Motor neuron (in vitro differentiated cells): ENCODE measurements at places on chromosomes 7 and 10. TPM values are rescaled to one million over a fixed set of nuclear protein-coding genes. Genes with fewer than 3 reads are reported as not detected.
A peak's percentile ranks its signal among the peaks of the same experiment; 100 is the strongest.

DNA sequence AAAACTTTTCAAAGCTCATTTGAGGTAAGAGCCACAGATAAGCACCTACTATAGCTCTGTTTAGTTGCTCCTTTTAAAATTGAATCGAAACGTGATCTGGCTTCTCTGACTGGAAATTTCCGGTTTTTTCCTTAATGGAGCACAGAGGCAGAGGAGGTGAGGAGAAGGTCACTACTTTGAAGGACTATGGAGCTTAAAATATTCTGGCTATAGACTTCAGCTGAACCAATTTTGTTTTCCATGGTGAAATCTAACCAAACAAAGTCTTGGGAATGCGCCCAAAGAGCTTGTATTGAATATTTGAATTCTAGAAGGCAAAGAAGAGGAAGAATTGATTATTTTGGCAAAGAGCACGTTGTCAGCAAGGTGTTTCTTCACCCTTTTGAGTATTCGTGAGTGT, 711.1 kb downstream of the SUGCT start:
- no peak for ATAC-seq

DNA sequence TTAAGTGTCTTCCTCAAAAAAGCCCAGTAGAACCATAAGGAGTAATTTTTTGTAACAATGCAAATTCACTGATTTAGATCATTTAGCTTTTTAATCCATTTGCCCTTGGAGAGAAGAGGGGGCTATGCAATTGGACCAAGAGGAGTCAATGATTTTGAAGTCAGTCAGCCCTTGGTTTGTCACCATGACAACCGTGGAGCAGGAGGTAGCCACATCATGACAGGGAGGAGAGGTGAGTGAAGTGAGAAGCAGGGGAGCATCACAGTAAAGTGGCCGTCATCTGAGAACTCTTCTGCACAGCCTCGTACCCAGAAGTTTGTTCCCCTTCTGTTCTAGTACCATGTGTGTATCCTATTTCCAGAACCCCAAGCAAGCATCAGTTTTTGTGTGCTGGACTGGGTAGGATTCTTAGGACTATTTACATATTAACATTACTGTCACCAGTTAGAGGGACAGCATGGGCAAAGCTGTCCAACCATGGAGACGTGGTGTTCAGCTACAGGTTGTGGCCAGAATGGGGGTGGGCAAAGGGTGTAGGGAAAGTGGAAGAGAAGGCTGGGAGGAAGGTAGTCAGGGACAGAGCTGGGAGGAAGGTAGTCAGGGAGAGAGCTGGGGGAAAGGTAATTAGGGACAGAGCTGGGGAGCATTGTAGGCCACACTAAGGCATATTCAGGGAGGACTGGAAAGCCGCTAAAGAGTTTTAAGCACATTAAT, 13.1 kb downstream of the UBE3C start:
- ATAC-seq = peak; percentile 80

Gene SRRM3
- total RNA-seq = 13.9 and 16.1 TPM in 2 replicates

DNA sequence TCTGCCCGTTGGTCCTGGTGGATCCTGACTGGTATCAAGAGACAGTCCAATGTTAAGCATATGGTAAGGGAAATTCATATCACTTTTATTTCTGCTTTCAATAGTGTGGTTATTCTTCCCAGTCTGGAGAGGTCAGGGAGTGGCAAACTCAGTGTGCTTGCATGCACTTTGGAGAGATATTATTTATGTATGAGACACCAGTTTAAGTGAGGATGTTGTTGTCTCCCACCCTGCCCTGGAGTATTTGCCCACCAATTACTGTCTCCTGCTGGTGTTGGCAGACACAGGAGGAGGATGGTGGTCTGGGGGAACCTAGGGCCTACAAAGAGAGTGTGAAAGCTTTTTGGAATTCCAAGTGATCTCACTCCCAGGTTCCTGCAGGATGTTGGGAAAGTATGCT, 59.7 kb downstream of the OR13A1 start:
- ATAC-seq = no peak

DNA sequence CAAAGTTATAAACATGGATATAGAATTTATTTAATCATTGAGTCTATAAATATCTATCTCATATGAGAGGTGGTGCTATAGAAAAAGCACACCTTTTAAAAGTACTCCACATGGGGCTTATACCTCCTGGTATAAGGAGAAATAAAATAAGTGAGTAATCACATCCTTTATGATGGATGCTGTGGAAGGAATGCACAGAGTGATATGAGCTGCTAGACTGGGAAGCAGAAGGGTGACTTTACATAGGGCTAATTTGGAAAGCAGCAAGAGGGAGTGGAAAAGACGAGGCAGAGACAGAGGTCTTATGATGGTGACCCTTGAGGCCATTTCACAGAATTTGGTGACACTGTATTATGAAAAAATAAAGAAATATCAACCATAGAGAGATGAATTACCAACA, 59.4 kb upstream of the AHR start:
- ATAC-seq = no peak

GRCh38 chr10:91140995-91141549, 79.4 kb upstream of the PCGF5 start:
- ATAC-seq = no peak

Gene FAM20C
- 20.1 and 20.5 TPM in 2 replicates for total RNA-seq

DNA sequence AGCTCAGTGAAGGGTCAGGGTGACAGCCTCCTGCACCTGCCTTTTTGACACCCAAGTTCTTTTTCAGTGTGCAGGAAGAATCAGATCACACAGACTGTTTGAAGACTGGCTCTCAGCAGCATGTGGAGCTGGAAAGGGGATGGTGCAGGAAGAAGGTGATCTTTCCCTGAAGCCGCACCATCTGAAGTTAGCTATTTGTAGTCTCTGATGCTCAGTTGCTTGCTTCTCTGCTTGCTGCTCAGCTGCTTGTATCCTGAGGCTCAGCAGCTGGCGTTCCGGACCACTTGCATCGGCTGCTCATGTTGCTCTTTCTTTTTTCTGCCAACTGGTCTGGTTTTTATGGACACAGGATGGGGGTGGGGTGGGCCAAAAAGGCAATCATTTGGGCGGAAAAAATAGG, 15.8 kb upstream of the DNMBP start:
- ATAC-seq = no peak

DNA sequence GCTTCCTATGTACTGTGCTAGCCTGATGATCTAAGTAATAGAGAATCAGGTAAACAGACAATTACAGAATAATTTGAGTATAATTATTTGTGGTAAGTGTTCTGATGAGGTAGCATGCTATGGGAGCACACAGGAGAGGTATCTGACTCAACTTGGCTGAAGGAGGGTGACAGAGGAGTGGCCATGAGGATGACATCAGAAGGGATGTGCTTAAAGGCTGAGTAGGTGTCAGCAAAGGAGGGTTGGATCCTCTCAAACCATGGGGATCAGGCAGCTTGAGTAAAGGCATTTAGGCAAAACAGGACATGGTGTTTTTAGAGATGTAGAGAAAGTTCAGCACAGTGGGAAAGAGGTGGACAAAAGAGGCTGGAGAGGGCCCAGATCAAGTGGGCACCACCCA, 29.0 kb downstream of the KLHDC10 start:
- no peak for ATAC-seq

DNA sequence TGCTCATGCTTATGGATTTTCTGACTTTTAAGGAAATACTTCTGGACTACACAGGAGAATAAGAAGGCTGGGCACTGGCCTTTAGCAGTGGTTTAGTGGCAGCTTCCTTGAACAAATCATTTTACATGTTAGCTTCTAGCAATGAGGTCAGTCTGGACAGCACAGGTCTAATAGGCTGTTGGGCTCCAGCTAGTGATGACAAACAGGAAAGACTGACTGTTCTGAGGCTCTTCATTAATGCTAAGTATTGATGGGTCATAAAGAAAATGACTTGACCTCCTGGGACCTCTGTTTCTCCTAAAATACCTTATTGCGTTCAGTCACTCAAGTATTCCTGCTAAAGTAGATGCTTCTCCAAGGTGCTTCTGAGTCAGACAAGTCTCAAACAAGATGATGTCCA, 4.9 kb upstream of the RHOBTB1 start:
- ATAC-seq = no peak

DNA sequence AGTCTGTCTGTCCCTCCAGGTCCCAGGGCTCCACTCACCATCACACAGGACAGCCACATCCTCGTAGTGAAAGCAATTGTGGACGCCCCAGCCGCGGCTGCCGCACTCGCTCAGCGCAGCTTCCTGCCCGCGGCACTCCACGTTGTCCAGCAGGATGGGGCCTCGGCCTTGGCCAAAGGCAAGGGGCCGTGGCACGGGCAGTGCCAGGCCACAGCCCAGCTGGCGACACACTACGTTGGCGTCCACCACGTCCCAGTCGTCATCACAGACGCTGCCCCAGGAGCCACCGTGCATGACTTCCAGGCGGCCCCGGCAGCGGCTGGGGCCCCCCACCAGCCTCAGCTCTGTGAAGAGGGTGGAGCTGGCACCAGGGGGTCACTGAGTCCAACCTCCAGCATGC, 9.2 kb downstream of the SSC4D start:
- no peak for ATAC-seq

- ATAC-seq = peak; percentile 35
Measured at GRCh38 chr7:70646536-70647248, 485.3 kb upstream of the GALNT17 start.

Gene C10orf105
- total RNA-seq = 0.43 and 0.78 TPM in 2 replicates

GRCh38 chr7:127415060-127415742, 22.7 kb upstream of the ZNF800 start:
- no peak for ATAC-seq

DNA sequence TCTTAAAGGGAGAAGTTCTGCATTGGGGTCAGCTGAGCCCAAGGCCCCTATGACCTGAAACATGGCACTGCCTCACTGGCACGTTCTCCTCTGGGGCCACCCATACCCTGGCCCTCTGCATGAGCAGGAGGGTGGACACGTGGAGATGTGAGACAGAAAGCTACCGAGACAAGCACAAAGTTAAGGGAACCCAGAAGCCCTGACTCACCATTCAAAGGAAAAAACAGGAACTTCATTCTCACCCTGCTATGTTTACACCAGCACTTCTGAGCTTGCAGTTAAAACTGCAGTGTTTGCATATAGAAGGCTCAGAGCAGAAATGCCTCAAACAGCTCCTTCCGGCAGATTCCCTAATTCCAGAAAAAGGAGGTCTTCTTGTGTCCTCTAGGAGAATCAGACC, 41.7 kb downstream of the DENND11 start:
- ATAC-seq = no peak

GRCh38 chr7:8283968-8284367, 22.0 kb upstream of the ICA1 start:
- ATAC-seq = no peak

DNA sequence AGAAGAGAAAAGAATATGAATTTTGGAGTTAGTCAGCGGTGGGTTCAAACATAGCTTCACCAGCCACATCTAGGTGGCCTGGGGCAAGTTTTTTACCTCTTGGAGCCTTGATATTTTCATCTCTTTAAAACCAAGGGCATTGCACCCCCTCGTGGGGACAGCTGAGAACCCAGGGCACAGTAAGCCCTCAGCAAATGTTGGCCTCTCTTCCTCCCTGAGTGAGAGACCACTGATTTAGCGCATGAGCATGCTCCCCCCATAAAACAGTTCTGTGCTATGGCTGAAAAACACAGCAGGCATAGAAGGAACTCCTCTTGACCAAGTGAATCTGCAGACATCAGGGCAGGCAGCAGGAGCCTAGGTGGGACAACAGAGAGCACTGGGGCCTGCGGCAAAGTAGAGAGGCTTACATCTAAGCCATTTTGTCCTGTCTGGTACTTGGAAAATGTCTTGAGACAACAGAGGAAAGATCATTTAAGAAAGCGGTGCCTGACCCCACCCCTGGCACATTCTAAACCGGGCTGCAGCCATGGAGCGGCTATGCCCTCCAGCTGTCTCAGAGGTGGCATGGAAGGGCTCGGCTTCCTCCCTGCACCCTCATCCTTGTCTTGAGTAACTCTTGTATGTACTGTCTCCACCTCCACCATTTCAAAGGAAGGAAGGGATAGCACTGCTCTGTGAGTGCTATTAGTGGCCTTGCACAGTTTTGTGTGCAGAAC, 94.7 kb downstream of the ARHGAP22 start:
- no peak for ATAC-seq

GRCh38 chr10:21668831-21669230, 134.8 kb downstream of the MLLT10 start:
- ATAC-seq = no peak

GRCh38 chr7:142583446-142583845, 165.8 kb upstream of the PRSS1 start:
- peak; percentile 92 for ATAC-seq

DNA sequence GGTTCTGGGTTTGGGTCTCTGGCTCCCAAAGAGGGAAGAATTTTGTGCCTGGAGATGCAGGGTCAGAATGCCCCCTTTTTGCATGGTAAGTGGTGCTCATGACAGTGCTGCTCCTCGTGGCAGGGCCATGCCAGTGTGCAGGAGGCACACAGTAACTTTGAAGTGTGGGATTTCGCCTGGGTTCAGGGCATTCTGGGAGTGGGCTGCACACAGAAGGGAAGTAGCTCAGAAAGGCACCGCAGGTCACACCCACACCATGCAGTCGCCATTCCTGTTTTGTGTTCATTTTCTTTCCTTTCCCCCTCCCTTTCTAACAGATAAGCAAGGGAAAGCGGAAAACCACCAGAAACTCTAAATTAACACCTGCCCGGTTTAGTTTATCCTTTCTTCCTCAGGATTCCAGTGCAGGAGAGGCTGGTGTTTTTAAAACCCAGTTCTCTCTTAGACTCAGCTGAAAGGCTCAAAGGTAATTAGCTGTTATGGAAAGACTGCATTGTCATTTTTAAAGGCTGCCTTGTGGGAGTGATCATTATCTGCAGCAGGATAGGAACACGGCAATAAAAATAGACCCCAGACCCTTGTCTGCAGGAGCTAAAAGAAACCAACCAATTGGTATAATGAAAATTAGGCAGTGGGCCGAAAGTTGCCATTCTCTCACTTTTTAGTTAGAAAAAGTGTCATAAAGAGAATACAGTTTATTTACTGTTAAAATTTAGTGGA, 50.2 kb downstream of the EEPD1 start:
- no peak for ATAC-seq

GRCh38 chr10:97910661-97911060, 61.0 kb downstream of the GOLGA7B start:
- ATAC-seq = no peak

- no peak for ATAC-seq
Measured at GRCh38 chr10:30455816-30456215, 21.8 kb downstream of the MAP3K8 start.

DNA sequence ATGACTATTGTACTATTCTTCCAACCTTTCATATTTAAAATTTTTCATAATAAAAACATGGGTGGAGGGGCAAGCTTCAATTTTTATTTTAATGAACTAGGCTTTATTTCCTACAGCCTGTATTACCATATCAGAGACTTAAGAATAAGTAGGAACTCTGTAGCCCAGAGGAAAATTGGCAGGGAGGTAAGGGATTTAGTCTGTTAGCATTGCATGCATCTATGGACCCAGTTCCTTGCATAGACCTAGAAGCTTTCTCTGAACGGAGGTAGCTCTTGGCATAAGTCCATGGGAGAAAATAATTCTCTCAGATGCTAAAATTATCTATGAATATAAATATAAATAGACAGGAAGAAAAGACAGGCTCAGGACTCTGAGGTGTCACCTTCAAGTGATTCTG, 31.4 kb upstream of the CCDC6 start:
- ATAC-seq = no peak

GRCh38 chr7:79296553-79297320, 156.7 kb downstream of the MAGI2 start:
- no peak for ATAC-seq

Gene INHBA
- 0.22 and 0.63 TPM in 2 replicates for total RNA-seq

GRCh38 chr10:34624323-34625153, 190.6 kb downstream of the PARD3 start:
- no peak for ATAC-seq
